ENCODE measurements at places on chromosomes 11 and 22. TPM values are rescaled to one million over a fixed set of nuclear protein-coding genes. Genes with fewer than 3 reads are reported as not detected.

Gene PARVG
- total RNA-seq: 0.42 TPM

Gene TMEM123
- 152 TPM for total RNA-seq

Gene PAX6
- not detected for total RNA-seq

Gene PKDREJ
- not detected for total RNA-seq

Gene OVOL1
- 90.9 TPM for total RNA-seq

Gene DTX4
- total RNA-seq: 2.4 TPM

Gene TRIM48
- total RNA-seq: not detected

All from esophagus squamous epithelium (tissue), 5 donors.